ENCODE measurements at places on chromosomes 2 and 18. TPM values are rescaled to one million over a fixed set of nuclear protein-coding genes. Genes with fewer than 3 reads are reported as not detected.

The ITGB1BP1 gene
- 164 TPM for total RNA-seq

The DPYSL5 gene
- total RNA-seq, result not detected

The VIL1 gene
- total RNA-seq, result not detected

The MGAT4A gene
- 57.4 TPM for total RNA-seq

The ZNF521 gene
- not detected for total RNA-seq

The CEBPZ gene
- total RNA-seq, result 52.2 TPM

The DCDC2C gene
- total RNA-seq, result not detected

The DYNAP gene
- total RNA-seq, result not detected

The CXCR1 gene
- 0.54 TPM for total RNA-seq

The WNT10A gene
- total RNA-seq, result 0.23 TPM

The POTEC gene
- not detected for total RNA-seq

The ITM2C gene
- 115 TPM for total RNA-seq

The LHCGR gene
- total RNA-seq, result not detected

The TDRD15 gene
- total RNA-seq, result not detected

The RGPD8 gene
- total RNA-seq, result 13.1 TPM

The SCYGR7 gene
- total RNA-seq, result not detected

The CHRNA1 gene
- total RNA-seq, result not detected

The PROKR1 gene
- total RNA-seq, result not detected

The CHRND gene
- total RNA-seq, result not detected

The GLI2 gene
- 1.3 TPM for total RNA-seq

The LCT gene
- total RNA-seq, result 0.41 TPM

The KCNG2 gene
- not detected for total RNA-seq

The ADAM23 gene
- total RNA-seq, result 0.28 TPM

The IL18R1 gene
- 25.9 TPM for total RNA-seq

The SPR gene
- 1.3 TPM for total RNA-seq

The MAP3K2 gene
- 56.9 TPM for total RNA-seq

The KCNK3 gene
- not detected for total RNA-seq

All from activated CD8-positive, alpha-beta memory T cell treated with anti-CD3 and anti-CD28 coated beads, Interleukin-2, amount 10 ng/mL, durations not matched to agents 7 days and 5 days (primary cell).